Small intestine (tissue), 16 donors: ENCODE measurements at places on chromosomes 2 and 18. TPM values are rescaled to one million over a fixed set of nuclear protein-coding genes. Genes with fewer than 3 reads are reported as not detected.

The SERPINB3 gene
- polyA plus RNA-seq, result 0.81 TPM

The HADHB gene
- 117 TPM for polyA plus RNA-seq

The LRATD1 gene
- 33.2 TPM for polyA plus RNA-seq

The INHA gene
- polyA plus RNA-seq, result not detected

The RGPD3 gene
- polyA plus RNA-seq, result not detected

GRCh38 chr2:67526283-67526682 is 129.2 kb downstream of the ETAA1 start:
- no peaks in the 10 kb centered on the region for H3K4me1 ChIP-seq
- H3K36me3 ChIP-seq, result no peaks in the 10 kb centered on the region
- no peak overlapping the region for H3K4me3 ChIP-seq
- no peak for DNase-seq
- no peak overlapping the region for H3K27ac ChIP-seq

GRCh38 chr2:24231461-24231881 is 56.6 kb downstream of the FAM228A start:
- H3K4me1 ChIP-seq, result no peaks in the 10 kb centered on the region
- H3K27ac ChIP-seq, result no peak overlapping the region
- no peaks in the 10 kb centered on the region for H3K36me3 ChIP-seq

DNA sequence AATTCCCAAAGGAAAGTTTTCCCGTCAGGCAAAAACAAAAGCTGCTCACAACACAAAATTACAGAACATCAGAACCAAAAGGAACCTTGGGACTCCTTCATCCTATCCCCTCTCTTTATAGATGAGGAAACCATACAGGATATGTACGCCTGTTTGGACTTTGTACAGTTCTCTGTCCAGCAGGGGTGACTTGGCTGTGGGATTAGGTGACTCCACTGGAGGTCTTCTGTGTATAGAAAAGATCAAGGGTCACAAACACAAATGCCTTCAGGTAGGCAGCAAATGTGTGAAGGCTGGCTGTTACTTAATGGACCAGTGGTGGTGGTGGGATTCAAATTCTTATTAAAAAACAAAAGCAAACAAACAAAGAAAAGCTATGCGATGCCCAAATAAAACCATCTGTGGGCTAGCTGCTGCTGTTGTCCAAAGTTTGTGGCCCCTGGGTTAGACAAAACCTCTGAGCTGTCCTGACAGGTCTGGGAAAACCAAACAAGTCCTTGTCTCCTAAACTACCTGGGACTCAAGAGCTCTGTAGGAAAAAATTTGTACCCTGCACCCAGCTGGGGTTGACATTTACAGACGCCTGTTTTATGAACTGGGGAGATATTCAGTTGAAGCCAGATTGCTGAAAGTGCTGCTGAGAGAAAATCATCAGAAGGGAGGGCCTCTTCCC is 1.3 kb upstream of the CEP68 start:
- no peaks in the 10 kb centered on the region for H3K27me3 ChIP-seq
- no peak for DNase-seq
- H3K4me3 ChIP-seq, result no peak overlapping the region

GRCh38 chr2:138838851-138839620 is 58.8 kb upstream of the NXPH2 start:
- no peak overlapping the region for H3K4me3 ChIP-seq
- no peaks in the 10 kb centered on the region for H3K4me1 ChIP-seq
- no peak overlapping the region for H3K27ac ChIP-seq

- H3K4me1 ChIP-seq, result no peaks in the 10 kb centered on the region
- no peak overlapping the region for H3K4me3 ChIP-seq
- no peak for DNase-seq
- no peaks in the 10 kb centered on the region for H3K36me3 ChIP-seq
These were observed 143.9 kb downstream of the ESCO1 start for GRCh38 chr18:21456428-21457178.

DNA sequence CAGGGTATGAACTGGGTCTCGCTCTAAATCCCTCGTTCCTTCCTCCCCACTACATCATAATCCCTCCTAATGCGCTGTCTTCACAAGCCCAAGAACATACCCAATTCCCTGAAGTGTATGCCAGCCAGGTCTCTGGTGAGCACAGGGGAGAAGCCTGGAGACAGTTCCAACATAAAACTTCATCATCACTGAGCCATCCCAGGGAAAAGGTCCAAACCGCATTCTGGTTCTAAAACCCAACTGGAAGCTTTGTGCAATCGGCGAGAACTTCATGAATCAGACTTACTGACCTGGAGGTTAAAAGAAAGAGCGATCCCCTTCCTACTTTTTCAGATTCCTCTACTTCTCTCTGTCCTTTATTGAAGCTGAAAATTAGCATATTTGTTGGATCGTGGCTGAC is 132.7 kb downstream of the ALPK2 start:
- no peak overlapping the region for H3K27ac ChIP-seq
- H3K27me3 ChIP-seq, result no peaks in the 10 kb centered on the region
- no peak for DNase-seq
- no peak overlapping the region for H3K4me3 ChIP-seq

DNA sequence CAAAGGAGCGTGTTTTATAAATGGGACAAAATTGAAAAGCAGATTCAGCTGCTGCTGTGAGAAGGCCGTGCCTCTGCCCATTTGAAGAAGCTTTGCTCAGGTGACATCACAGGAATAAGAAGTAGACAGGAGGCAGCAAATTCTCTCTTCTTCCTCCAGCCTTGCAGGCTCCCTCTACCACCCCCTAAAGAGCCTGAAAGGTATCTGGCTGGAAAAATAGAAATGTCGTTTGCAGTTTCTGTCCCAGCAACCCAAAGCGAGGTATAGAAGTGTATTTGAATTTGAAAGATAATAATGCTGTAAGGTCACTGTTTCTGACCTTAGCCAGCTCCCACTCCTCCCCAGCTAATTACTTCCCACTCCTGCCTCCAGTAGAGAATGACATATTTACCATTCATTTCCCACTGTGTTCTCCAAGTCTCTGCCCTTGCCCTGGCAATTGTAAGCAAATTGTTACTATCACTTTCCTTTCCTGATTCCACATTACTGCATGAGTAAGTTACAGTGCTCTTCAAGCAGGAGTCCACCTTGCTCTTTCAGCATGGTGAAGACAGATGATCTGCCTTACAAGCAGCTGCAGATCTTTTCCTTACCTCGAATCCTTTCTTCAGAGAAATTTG is 56.8 kb upstream of the RASGRP3 start:
- H3K4me3 ChIP-seq, result no peak overlapping the region
- H3K4me1 ChIP-seq, result no peaks in the 10 kb centered on the region
- no peaks in the 10 kb centered on the region for H3K36me3 ChIP-seq
- DNase-seq, result no peak
- no peak overlapping the region for H3K27ac ChIP-seq
- H3K27me3 ChIP-seq, result peaks cover 3% of the 10 kb centered on the region

- no peaks in the 10 kb centered on the region for H3K4me1 ChIP-seq
- no peaks in the 10 kb centered on the region for H3K27me3 ChIP-seq
- H3K27ac ChIP-seq, result no peak overlapping the region
These were observed 3.1 kb downstream of the PROM2 start for GRCh38 chr2:95277246-95277906.

DNA sequence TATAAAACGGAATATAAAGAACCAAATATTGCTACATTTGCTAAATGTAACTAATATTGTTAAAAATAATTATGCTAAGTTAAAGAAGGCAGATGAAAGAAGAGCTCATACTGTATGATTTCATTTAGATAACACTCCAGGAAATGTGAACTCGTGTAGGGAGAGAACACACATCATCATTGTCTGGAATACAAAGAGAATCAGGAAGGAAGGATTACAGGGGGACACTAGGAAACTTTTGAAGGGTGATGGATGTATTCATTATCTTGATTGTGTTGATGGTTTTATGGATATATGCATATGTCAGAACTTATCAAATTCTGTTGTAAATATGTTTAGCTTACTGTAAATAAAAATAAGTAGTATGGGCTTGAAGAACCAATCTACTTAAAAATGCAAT is 104.1 kb upstream of the TRIB2 start:
- no peak overlapping the region for H3K27ac ChIP-seq
- H3K36me3 ChIP-seq, result no peaks in the 10 kb centered on the region
- H3K27me3 ChIP-seq, result no peaks in the 10 kb centered on the region
- no peaks in the 10 kb centered on the region for H3K4me1 ChIP-seq

- H3K27ac ChIP-seq, result no peak overlapping the region
- no peaks in the 10 kb centered on the region for H3K36me3 ChIP-seq
- no peak for DNase-seq
- no peaks in the 10 kb centered on the region for H3K4me1 ChIP-seq
These were observed 193.1 kb upstream of the TMEM200C start for GRCh38 chr18:6088432-6088831.

- H3K4me3 ChIP-seq, result no peak overlapping the region
- DNase-seq, result no peak
- no peaks in the 10 kb centered on the region for H3K4me1 ChIP-seq
- H3K27ac ChIP-seq, result no peak overlapping the region
- H3K36me3 ChIP-seq, result no peaks in the 10 kb centered on the region
These were observed 222.6 kb downstream of the ZNF407 start for GRCh38 chr18:74820160-74820780.

GRCh38 chr2:73063909-73064875 is 7.3 kb downstream of the SFXN5 start:
- H3K27me3 ChIP-seq, result no peaks in the 10 kb centered on the region
- DNase-seq, result peak; percentile 20
- H3K4me3 ChIP-seq, result no peak overlapping the region
- no peak overlapping the region for H3K27ac ChIP-seq
- H3K36me3 ChIP-seq, result peaks cover 6% of the 10 kb centered on the region
- peaks cover 10% of the 10 kb centered on the region for H3K4me1 ChIP-seq

GRCh38 chr2:137674991-137675390 is 289.3 kb upstream of the HNMT start:
- no peaks in the 10 kb centered on the region for H3K4me1 ChIP-seq
- H3K36me3 ChIP-seq, result no peaks in the 10 kb centered on the region
- H3K27ac ChIP-seq, result no peak overlapping the region
- no peaks in the 10 kb centered on the region for H3K27me3 ChIP-seq
- DNase-seq, result no peak

- no peak overlapping the region for H3K27ac ChIP-seq
- no peaks in the 10 kb centered on the region for H3K4me1 ChIP-seq
- H3K36me3 ChIP-seq, result no peaks in the 10 kb centered on the region
- no peak for DNase-seq
- H3K27me3 ChIP-seq, result no peaks in the 10 kb centered on the region
- H3K4me3 ChIP-seq, result no peak overlapping the region
These were observed 55.9 kb upstream of the HPCAL1 start for GRCh38 chr2:10246831-10247230.

DNA sequence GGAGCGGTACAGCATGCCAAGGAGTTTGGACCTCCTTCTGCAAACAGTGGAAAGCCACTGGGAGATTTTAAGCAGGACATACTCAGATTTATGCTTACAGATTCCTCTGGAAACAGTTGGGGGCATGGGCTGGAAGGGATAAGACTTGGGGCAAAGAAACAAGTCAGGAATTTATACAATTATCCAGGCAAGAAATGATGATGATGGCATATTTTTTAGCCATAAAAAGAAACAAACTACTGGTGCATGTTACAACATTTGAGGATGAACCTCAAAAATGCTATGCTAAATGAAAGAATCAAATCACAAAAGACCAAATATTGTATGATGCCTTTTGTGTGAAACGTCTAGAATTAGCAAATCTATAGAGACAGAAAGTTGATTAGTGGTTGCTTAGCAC is 13.5 kb upstream of the VIT start:
- H3K27me3 ChIP-seq, result no peaks in the 10 kb centered on the region
- no peak overlapping the region for H3K4me3 ChIP-seq
- no peaks in the 10 kb centered on the region for H3K4me1 ChIP-seq
- H3K36me3 ChIP-seq, result no peaks in the 10 kb centered on the region

DNA sequence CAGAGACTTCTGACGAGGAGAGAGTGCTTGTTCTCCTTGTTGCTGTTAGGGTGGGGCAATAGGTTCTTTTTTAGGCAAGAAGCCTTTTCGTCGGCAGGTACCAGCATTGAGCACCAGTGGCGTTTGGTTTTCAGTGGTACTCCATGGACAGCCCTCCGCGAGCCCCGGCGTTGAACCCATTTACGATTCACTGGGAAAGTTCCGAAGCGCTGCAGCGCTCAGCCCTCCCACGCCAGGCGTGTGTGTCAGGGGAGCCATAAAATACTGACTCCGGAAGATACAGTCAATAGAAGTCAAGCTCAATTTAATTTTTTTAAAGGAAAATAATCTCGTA is 494 bp upstream of the ROCK1 start:
- H3K4me3 ChIP-seq, result peak overlapping the region; percentile 9
- H3K36me3 ChIP-seq, result no peaks in the 10 kb centered on the region
- no peaks in the 10 kb centered on the region for H3K27me3 ChIP-seq
- DNase-seq, result no peak
- H3K27ac ChIP-seq, result peak overlapping the region; percentile 89
- H3K4me1 ChIP-seq, result peaks cover 4% of the 10 kb centered on the region

GRCh38 chr2:138515092-138515491 is 13.5 kb downstream of the SPOPL start:
- no peak for DNase-seq
- no peaks in the 10 kb centered on the region for H3K27me3 ChIP-seq
- H3K4me1 ChIP-seq, result peaks cover 2% of the 10 kb centered on the region

DNA sequence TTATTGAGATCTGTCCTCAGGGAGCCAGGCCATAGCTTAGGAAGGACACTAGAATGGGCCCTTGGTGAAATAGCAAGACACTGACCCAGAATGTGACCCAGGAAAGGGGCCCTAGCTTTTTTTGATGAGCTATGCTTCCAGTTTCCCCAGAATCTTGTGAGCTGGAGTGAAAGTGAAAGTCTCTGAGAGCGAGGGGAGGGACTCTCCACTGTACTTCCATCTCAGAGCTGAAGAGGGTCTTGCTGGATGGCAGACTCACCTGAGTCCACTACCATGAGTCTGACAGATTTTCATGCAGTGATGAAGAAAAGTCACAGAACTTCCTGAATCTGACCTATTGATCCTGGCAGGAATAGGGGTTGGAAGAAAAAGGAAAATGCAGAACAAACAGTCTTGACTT is 3.1 kb downstream of the ARHGAP25 start:
- DNase-seq, result no peak
- peak overlapping the region; percentile 35 for H3K27ac ChIP-seq
- no peaks in the 10 kb centered on the region for H3K4me1 ChIP-seq
- peak overlapping the region; percentile 26 for H3K4me3 ChIP-seq
- H3K27me3 ChIP-seq, result no peaks in the 10 kb centered on the region
- no peaks in the 10 kb centered on the region for H3K36me3 ChIP-seq

DNA sequence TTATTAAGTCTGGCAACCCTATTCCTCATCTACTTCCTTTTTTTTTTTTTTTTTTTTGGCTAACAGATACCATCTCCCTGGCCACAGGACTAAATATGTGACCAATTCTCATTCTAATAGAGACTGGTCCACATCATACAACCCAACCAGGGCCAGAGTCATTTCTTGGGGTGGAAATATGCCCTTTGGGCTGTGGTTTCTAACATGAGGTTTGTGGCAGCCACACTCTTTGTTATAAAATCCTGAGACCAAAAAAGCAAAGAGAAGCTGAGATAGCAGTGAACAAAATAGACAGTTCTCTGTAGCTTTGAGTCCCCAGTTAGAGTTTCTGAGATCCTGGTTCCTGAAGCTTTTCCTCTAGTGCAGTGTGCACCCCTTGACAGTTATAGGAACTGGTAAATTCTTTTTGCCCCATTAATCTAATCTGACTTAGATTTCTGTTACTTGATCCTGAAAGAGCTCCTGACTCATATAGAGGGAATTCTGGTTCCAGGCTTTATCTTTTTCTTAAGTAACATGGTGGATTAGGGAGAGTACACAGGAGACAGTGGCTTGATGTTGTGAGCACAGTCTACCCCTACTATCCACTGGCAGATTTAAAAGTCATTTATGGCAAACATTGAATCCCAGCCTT is 86.8 kb downstream of the MAIP1 start:
- no peak for DNase-seq
- no peaks in the 10 kb centered on the region for H3K4me1 ChIP-seq
- H3K27ac ChIP-seq, result no peak overlapping the region
- no peaks in the 10 kb centered on the region for H3K27me3 ChIP-seq
